Fibroblast of the conjunctiva (primary cell): ENCODE measurements at places on chromosomes 13 and 19.

DNA sequence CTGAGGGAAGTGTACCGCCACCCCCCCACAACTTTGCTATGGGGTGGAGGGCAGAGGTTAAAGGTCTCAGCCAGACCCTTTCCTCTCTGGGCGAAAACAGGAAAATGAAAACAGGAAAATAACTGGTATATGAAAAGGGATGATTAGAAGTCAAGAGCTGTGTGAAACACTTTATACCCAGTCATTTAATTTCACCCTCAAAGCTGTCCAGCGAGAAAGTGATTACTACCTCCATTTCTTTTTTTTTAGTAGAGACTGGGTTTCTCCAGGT is 575 bp upstream of the PHLDB3 start:
- DNase-seq, result no peak

- DNase-seq, result no peak
Measured at GRCh38 chr13:101845245-101846020, 393.0 kb downstream of the ITGBL1 start.

DNA sequence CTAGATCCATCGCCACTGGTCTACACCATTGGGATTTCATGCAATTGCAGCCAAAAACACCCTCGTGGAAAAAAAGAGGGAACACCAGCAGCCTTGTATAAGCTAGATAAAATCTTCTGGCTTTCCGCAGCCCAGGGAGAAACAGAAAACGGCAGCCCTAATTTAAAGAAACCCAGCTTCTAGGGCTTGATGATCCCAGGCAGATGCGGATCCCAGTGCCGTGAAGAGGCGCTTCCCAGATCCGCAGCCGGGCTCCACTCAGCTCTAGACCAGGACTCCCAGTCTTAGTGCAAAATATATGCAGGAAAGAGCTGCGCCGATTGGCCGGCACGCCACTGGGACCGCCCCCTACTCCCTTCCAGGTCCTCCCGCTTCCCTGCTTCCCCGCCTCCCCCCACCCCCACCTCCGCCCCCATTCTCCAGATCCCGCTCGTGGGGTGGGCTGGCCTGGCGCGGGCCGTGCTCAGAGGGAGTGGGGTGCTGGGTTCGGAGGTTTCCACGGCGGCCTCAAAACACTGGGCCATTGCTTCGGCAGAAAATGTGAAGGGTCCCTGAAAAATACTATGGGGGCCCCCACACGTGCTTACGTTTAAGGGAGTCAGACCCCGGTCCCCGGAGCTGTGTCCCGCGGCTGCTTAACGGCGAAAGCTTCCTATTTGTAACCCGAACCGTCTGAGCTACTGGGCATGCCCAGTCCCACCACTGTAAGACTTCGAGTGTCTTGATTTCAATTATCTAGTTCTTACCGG is 63.1 kb downstream of the SERP2 start:
- peak; percentile 89 for DNase-seq

GRCh38 chr19:54162884-54163283 is 3.4 kb upstream of the LENG1 start:
- DNase-seq, result no peak

DNA sequence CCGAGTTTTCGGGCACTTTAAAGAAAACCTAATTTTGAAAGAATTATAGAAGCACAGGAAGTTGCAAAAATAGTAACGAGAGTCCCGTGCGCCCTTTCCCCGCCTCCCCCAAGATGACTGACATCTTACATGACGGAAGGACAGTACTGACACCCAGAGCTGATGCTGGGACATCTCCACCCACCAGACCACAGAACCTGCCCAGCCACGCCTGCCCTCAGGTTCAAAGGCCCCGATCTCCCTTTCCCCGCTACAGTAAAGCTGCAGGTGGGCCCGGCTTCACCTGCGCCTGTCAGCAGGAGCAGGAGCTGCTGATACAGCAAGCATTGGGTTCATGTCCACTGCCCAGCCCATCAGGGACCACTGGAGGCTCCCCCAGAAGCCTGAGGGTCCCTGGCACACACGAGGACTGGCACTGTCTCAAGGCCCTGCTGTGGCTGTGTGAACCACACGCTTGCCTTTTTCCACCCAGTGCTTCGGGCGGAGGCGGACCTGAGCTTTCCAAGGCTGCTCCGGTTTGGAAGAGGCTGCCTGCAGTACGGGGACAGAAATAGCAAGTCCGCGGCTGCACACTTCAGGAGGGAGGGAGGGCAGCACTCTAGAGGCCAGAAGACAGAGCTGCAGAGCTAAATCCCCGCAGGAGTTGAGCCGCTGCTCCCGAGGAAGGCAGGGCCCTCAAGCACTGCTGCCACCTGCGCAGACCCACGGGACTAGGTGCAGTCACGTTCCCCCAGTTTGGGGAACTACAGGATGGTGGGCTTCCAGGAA is 8.7 kb downstream of the MAP2K2 start:
- DNase-seq, result no peak

GRCh38 chr19:16118489-16119033 is 6.9 kb downstream of the RAB8A start:
- no peak for DNase-seq

GRCh38 chr13:48151363-48152161 is 56.7 kb upstream of the MED4 start:
- DNase-seq, result no peak

- DNase-seq, result no peak
Measured at GRCh38 chr13:34623331-34623730, 318.7 kb upstream of the NBEA start.

DNA sequence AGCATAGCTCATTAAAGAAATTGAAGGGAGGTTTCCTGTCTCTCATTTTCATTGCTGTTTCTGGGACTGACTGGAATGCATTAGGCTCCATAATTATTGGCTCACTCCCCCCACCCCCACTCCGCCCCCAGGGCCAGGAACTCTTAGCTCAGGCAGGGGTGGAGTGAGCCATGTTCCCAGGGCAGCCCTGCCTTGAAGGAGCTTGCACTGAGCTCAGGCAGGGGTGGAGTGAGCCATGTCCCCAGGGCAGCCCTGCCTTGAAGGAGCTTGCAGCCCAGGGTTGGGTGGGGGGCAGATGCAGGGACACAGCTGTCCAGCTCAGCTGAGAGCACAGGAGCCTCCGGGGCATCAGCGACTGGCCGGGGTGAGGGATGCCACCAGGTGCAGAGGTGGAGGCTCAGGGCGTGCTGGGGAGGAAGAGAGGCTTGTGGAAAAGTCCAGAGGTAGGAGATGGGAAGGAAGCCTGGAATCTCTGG is 39.1 kb upstream of the TFDP1 start:
- DNase-seq, result peak; percentile 43

GRCh38 chr13:77918391-77919245 is at the start of gene EDNRB:
EDNRB (minus strand) TSS chr13:77918831; CDS start chr13:77918573, 258 bp downstream.
- DNase-seq, result no peak

DNA sequence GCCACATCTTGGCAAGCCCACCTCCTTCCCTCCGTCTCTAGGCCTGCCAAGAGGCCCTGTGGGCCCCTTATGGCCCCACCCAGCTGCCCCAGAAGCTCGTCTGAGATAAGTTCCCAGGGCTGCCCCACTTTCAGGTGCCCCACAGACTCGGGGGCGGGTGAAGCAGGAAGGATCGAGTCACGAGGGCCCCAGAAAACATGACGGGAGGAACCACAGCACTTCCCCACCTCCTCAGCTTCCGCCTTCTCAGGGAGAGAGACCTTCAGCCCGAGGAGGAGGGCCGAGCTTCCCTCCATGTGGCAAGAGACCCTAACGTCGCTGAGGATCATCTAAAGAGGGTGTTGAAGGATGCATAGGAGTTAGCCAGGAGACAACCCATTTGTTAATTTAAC is 4.5 kb upstream of the IL12RB1 start:
- no peak for DNase-seq

- DNase-seq, result no peak
Measured at GRCh38 chr19:3603121-3603811, 3.4 kb downstream of the TBXA2R start.

GRCh38 chr19:1655131-1655981 is 2.9 kb upstream of the TCF3 start:
- no peak for DNase-seq

GRCh38 chr13:40061466-40062450 is 406.3 kb downstream of the COG6 start:
- no peak for DNase-seq

GRCh38 chr13:38494445-38494844 is 144.8 kb downstream of the UFM1 start:
- no peak for DNase-seq

GRCh38 chr19:33235269-33235995 is 9.8 kb upstream of the SLC7A10 start:
- DNase-seq, result peak; percentile 39

DNA sequence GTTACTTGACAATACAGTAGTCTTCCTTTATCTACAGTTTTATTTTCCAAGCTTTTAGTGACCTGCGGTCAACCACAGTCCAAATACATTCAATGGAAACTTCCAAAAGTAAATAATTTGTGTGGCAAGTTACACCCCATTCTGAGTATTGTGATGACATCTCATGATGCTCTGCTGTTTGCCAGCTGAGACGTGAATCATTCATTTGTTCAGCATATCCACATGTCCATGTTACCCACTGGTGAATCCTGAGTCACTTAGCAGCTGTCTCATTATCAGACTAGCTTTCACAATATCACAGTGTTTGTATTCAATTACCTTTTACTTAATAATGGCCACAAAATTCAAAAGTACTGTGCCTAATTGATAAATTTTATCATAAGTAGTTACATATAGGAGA is 179.8 kb downstream of the PRR20E start:
- no peak for DNase-seq
